ENCODE measurements at places on chromosomes 1 and 21.

GRCh38 chr21:42522771-42523170 lies 9.1 kb downstream of the SLC37A1 start:
- no peak for DNase-seq

DNA sequence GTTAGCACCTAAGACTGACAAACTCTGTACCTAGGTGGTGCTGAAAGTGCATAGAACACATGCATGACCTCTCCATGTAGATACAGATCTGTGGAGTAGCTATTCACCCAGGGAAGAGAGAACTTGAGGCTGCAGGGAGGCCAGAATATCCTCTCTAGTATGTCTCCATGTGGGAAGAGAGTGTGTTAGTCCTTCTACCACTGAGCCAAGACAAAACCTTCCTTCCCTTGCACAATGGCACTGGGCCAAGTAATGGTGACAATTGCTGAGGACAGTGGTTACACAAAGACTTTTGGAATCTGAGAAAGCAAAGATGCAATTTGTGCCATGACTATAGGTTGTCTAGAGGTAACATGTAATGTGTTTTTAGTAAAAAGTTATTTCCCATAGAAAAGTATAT lies 52.3 kb downstream of the C1orf198 start:
- no peak for DNase-seq

DNA sequence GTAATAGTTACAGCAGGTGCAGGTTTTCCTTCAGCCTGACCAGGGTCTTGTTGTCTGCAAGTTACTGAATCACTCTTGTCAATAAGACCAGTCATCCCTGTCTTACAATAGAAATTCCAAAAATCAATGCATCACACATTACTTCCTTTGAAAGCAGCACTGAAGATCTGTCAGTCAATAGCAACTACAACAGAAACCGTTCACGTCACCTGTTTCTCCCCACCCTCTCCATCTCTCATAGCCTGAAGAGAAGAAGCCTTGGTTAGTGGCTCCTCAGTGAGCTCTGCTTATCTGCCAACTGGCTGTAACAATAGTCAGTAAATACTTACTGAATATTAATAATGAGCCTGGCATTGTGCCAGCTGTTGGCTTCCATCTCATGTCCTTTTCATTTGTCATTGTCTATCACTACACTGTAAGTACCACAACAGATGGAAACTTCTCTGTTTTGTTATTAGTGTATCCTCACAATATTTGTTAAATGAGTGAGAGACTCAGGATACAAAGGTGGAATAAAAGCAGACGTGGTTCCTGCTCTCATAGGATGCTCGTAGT lies 195.2 kb downstream of the S1PR1 start:
- no peak for DNase-seq

DNA sequence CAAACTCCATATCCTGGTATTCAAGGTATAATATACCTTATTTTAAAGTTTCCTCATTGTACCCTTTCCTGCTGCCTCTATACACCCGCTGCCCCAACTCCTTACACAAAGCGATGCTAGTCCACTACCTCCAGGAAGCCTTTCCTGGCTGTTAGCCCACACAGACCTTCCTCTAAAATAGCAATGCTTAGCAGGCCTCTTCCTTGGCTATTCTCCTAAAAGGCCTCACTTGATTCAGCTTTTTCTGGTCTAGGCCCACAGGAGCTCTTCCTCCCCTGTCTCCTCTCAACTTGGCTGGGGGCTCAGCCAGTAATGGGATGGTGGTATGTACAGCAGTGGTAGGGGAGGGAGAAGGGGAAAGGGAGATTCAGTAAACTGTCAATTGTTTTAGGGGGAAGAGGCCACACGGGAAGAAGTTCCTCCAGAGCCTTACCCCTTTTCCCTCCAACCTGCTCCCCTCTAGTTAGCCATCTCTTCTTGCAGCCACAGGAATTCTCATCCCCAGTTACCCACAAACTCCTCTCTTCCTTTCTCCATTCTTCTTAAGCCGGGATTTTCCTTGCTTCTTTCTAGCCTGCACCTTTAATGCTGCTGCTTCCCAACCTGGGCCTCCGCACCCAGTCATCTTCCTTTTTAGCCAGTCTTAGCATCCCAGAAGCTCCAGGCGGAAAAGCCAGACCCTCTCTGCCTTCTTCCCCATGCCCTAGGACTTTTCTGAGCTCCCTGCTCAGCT lies 2.6 kb downstream of the LRRC41 start:
- no peak for DNase-seq

DNA sequence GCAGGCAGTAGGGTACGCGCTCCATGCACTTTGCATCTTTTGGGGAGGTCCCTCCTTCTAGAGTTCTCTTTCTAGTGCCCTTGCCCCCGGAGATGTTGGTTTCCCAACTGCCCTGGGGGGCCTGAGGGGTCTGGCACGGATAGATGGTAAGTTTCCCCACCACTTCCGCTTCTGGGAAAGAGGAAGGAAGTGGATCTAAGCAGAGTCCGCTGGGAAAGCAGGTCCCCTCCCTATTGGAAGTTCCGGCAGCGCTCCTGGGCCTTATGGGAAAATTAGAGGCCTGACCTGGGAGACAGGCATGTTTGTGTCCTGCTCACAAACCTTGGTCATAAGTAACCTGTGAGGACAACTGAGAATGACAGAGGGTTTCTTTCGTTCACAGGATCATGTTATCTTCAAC lies 274.4 kb downstream of the RPS6KC1 start:
- DNase-seq: no peak

DNA sequence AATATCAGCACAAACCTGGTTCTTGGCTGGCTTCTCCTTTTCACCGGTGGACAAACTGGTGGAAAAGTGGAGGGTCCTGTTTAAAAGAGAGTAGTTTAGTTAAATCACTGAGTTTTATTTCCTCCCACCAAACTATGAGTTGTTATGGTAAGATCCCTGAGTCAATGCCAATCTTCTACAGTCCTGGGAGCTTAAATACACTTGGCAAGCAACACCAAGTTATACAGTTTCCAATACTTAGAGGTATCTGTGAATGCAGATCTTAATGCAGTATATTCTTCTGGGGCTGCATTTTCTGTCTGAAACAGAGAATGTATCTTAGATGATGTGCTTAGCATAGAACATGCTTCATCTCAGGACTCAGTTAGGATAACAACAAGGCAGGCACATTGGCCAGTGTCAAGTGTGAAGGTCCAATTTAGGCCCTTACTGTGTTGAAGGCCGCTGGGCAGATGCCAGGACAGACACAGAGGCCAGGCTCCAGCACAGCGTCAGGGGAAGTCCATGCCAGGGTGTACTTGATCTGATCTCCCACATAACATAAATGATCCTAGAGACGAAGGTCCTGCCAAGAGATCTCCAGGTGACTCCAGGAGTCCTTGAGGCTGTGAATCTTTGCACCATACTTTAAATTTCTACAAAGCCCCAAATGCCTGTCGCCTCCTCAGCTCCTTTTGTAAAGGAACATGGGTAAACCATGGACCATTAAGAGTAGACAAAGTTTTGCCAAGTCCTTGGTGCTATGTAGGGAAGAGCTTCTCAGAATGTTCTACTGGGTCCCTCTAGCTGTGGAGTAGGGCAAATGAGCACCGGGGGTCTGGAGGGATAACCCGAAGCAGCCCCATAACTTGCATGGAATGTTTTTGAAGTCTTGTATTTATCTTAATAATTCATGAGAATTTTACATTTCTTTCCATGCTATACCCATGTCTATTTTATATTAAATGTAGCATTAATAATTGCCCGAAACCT lies 76.8 kb downstream of the KCNJ15 start:
- no peak for DNase-seq

Measured in A549 (cell line).